Osteocyte (in vitro differentiated cells): ENCODE measurements at places on chromosomes 5 and 9.

GRCh38 chr5:78574131-78574673 is 74.4 kb downstream of the LHFPL2 start:
- H3K4me1 ChIP-seq = peaks cover 83% of the 10 kb centered on the region
- H3K27ac ChIP-seq = peak overlapping the region; percentile 70
- H3K4me3 ChIP-seq = no peak overlapping the region
- no peaks in the 10 kb centered on the region for H3K27me3 ChIP-seq
- DNase-seq = no peak

GRCh38 chr5:171845857-171846256 is 60.2 kb downstream of the SMIM23 start:
- H3K4me1 ChIP-seq = peaks cover 10% of the 10 kb centered on the region
- peaks cover 5% of the 10 kb centered on the region for H3K36me3 ChIP-seq
- H3K27me3 ChIP-seq = no peaks in the 10 kb centered on the region
- H3K4me3 ChIP-seq = no peak overlapping the region

DNA sequence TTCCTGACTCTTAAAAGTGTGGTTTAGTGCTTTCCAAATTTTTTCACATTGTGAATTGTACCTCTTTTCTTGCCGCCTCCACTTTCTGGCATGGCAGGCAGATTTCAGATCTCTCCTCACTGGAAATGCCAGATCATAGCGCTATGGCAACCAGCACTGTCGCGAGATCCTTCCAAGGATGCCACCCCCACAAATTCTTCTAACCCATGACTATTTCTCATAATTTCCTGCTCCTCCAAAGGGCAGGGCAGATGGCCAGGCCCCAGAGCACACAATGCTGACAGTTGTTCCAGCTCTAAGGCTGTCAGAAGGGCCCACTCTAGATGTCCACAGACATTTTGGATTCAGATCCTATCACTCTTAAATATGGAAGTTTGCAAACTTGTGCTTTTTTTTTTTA is 446.2 kb upstream of the RIOK2 start:
- H3K4me3 ChIP-seq = no peak overlapping the region
- H3K4me1 ChIP-seq = peaks cover 14% of the 10 kb centered on the region
- H3K27me3 ChIP-seq = no peaks in the 10 kb centered on the region
- no peak overlapping the region for H3K27ac ChIP-seq
- no peak for DNase-seq

DNA sequence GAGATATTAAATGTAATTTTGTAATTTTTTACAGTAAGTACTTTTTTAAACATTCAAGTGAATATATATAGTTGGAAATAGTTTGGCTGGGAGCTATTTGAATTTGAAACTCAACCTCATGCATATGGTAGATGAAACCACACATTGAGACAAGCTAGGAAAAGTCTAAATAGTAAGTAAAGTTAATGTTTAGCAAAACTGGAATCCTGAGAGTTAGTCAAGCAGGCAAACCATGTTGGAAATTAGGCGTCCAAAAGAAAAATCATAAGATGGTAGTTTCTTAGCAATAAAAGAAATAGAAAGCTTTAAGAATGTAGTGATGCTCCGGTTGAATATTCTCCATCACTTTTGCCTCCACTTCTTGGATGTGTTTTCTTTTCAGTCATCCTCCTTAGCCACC is 657.1 kb upstream of the CDH10 start:
- no peaks in the 10 kb centered on the region for H3K27me3 ChIP-seq
- H3K4me3 ChIP-seq = no peak overlapping the region
- H3K36me3 ChIP-seq = no peaks in the 10 kb centered on the region
- no peak for DNase-seq
- H3K27ac ChIP-seq = no peak overlapping the region

GRCh38 chr9:133733421-133733795 is 4.7 kb downstream of the SARDH start:
- DNase-seq = no peak
- H3K4me3 ChIP-seq = no peak overlapping the region
- peaks cover 3% of the 10 kb centered on the region for H3K4me1 ChIP-seq
- no peaks in the 10 kb centered on the region for H3K36me3 ChIP-seq
- peaks cover 14% of the 10 kb centered on the region for H3K27me3 ChIP-seq

GRCh38 chr5:149855366-149855765 is 89.2 kb downstream of the PDE6A start:
- no peak overlapping the region for H3K4me3 ChIP-seq
- H3K27ac ChIP-seq = peak overlapping the region; percentile 75
- no peak for DNase-seq
- H3K27me3 ChIP-seq = no peaks in the 10 kb centered on the region
- H3K36me3 ChIP-seq = no peaks in the 10 kb centered on the region

DNA sequence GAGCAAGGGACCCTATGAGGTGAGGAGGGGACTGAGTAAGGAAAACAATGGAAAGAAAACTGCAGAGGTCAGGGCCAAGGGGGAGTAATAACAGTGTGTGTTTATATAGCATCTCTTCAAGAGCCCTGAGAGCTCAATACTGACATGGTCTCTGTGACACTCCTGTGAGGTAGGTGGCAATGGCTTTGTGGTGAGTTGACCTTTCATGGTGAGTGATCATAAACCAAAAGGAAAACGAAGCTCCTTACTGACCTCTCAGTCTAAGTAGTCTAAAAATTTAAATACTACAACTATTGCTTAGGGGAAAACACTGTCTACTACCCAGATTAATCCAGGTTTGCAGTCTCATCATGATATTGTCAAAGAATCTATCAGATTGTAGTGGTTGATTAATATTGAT is 130.9 kb downstream of the SNCAIP start:
- no peak overlapping the region for H3K4me3 ChIP-seq
- peaks cover 6% of the 10 kb centered on the region for H3K36me3 ChIP-seq
- peaks cover 64% of the 10 kb centered on the region for H3K4me1 ChIP-seq

GRCh38 chr5:172451771-172452197 is 2.5 kb downstream of the SH3PXD2B start:
- peaks cover 69% of the 10 kb centered on the region for H3K4me1 ChIP-seq
- H3K36me3 ChIP-seq = peaks cover 17% of the 10 kb centered on the region
- H3K27ac ChIP-seq = peak overlapping the region; percentile 88

- no peak for DNase-seq
- peaks cover 2% of the 10 kb centered on the region for H3K36me3 ChIP-seq
- H3K4me3 ChIP-seq = no peak overlapping the region
Observed at GRCh38 chr9:95649801-95650213, 133.0 kb upstream of the PTCH1 start.

GRCh38 chr5:177495243-177496060 is 2.0 kb downstream of the PDLIM7 start:
- peak; percentile 94 for DNase-seq
- peak overlapping the region; percentile 91 for H3K27ac ChIP-seq
- H3K4me1 ChIP-seq = peaks cover 76% of the 10 kb centered on the region
- H3K36me3 ChIP-seq = peaks cover 13% of the 10 kb centered on the region

DNA sequence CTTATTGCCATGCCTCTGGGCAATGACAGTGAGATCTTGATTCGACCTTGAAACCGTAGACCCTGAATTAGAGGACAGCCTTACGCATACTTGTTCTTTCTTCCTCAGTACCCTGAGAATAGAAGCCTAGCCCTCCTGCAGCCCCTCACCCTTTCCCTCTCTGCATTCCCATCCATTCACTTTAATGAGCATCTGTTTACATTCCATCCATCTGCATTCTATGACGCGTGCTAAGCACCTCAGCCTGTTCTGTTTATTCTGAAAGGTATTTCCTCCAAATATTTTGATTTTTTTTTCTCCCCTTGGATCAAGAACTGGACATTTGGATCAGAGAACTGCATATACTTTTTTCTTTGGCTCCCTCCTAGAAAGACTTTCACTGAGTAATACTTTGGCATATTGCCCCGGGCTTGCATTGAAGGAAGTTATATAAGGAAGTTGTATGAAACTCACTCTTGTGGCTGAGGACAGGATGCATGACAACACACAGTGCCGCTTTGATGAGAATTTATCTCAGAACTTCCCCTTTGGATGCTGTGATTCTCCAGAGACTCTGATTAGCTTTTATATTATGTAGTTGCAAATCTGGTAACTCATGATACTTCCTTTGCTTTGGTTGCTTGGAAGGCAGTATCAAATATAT is 15.7 kb downstream of the TMEM8B start:
- peak overlapping the region; percentile 27 for H3K27ac ChIP-seq
- H3K27me3 ChIP-seq = no peaks in the 10 kb centered on the region
- H3K36me3 ChIP-seq = peaks cover 16% of the 10 kb centered on the region
- DNase-seq = no peak
- no peak overlapping the region for H3K4me3 ChIP-seq
- peaks cover 11% of the 10 kb centered on the region for H3K4me1 ChIP-seq

- DNase-seq = no peak
- no peak overlapping the region for H3K4me3 ChIP-seq
- peaks cover 42% of the 10 kb centered on the region for H3K36me3 ChIP-seq
- peaks cover 9% of the 10 kb centered on the region for H3K4me1 ChIP-seq
- H3K27me3 ChIP-seq = no peaks in the 10 kb centered on the region
Observed at GRCh38 chr5:43661102-43661501, 58.1 kb downstream of the NNT start.

GRCh38 chr5:142179776-142180387 is 71.3 kb downstream of the NDFIP1 start:
- peaks cover 3% of the 10 kb centered on the region for H3K27me3 ChIP-seq
- no peak overlapping the region for H3K4me3 ChIP-seq
- no peaks in the 10 kb centered on the region for H3K4me1 ChIP-seq
- H3K36me3 ChIP-seq = no peaks in the 10 kb centered on the region
- no peak overlapping the region for H3K27ac ChIP-seq

- peaks cover 9% of the 10 kb centered on the region for H3K4me1 ChIP-seq
- H3K27me3 ChIP-seq = no peaks in the 10 kb centered on the region
Observed at GRCh38 chr5:132203464-132203818, 24.2 kb downstream of the P4HA2 start.

GRCh38 chr9:109440117-109440515 is 58.0 kb downstream of the PTPN3 start:
- H3K36me3 ChIP-seq = no peaks in the 10 kb centered on the region
- no peak overlapping the region for H3K27ac ChIP-seq
- H3K4me3 ChIP-seq = no peak overlapping the region
- H3K27me3 ChIP-seq = no peaks in the 10 kb centered on the region

DNA sequence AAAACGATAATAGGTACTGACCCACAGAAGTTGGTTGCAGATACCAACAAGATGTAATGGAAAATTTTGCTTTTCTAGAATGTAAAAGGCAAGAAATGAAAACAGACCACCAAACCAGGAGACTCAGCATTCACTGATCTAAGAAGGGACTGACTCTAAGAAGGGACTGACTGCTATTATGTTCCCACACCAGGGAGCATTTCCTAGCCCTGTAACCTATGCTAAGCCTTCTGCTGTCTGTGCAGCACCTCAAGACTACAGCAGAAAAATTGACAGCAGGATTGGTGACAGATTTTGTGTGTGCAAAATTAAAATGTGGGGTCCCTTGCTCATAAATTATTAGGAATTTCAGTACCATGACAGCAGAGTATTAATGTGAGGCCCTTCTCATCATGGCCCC is 154.8 kb downstream of the GABRB2 start:
- no peak overlapping the region for H3K4me3 ChIP-seq
- H3K36me3 ChIP-seq = no peaks in the 10 kb centered on the region
- no peaks in the 10 kb centered on the region for H3K27me3 ChIP-seq

DNA sequence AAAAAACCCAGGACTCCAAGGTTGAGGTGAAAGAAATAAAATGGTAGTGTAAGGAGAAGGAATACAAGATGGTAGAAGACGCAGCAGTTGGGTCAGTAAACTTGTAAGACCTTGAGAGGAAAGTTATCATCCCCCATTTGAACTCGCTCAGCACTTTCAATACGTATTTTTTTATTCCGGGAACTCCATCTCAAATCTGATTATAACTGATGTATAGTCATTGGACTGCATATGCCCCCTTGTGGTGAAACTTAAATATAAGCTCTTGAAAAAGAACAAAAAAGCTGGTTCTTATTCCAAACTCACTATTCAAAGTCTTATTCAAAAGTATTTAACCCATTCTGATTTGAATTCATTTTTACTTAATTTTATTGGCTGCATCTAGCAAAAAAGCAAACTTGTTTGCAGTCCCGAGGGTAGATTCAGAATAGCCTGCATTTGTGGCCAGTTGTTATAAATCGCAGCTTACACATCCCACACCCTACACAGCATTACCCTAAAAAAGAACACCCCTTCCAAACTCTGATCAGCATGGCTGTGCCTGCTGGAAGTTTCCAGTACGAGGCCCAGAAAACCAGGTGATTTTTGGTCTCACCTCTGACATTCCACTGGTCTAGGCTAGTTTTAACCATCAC is 118.0 kb downstream of the ESM1 start:
- no peak overlapping the region for H3K27ac ChIP-seq
- H3K36me3 ChIP-seq = no peaks in the 10 kb centered on the region
- peaks cover 50% of the 10 kb centered on the region for H3K27me3 ChIP-seq
- no peak overlapping the region for H3K4me3 ChIP-seq
- DNase-seq = no peak

GRCh38 chr9:127589955-127590370 is 22.1 kb upstream of the STXBP1 start:
- no peaks in the 10 kb centered on the region for H3K36me3 ChIP-seq
- no peaks in the 10 kb centered on the region for H3K27me3 ChIP-seq
- H3K27ac ChIP-seq = no peak overlapping the region
- H3K4me1 ChIP-seq = peaks cover 18% of the 10 kb centered on the region
- DNase-seq = peak; percentile 85

- no peak overlapping the region for H3K4me3 ChIP-seq
- no peak for DNase-seq
- H3K27me3 ChIP-seq = no peaks in the 10 kb centered on the region
- H3K4me1 ChIP-seq = peaks cover 64% of the 10 kb centered on the region
- H3K27ac ChIP-seq = peak overlapping the region; percentile 94
- H3K36me3 ChIP-seq = peaks cover 3% of the 10 kb centered on the region
Observed at GRCh38 chr9:110752766-110753165, 84.2 kb downstream of the MUSK start.

DNA sequence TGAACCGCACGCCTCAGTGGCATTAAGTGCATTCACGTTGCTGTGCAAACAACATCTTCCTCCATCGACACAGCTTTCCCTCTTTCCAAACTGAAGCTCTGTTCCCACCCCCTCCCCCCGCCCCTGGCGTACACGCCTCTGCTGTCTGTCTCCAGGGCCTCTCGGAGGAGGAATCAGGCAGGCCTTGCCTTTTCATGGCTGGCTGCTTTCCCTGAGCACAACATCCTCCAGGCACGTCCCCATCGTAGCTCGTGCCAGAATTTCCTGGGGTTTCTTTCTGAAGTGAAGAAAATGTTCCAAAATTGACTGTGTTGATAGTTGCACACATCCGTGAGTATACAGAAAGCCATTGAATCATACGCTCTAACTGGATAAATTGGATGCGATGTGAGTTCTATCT is 22.3 kb upstream of the TMEM250 start:
- DNase-seq = no peak
- no peaks in the 10 kb centered on the region for H3K4me1 ChIP-seq
- H3K36me3 ChIP-seq = no peaks in the 10 kb centered on the region
- H3K27me3 ChIP-seq = peaks cover 1% of the 10 kb centered on the region
- no peak overlapping the region for H3K4me3 ChIP-seq

- peaks cover 19% of the 10 kb centered on the region for H3K27me3 ChIP-seq
- H3K4me3 ChIP-seq = no peak overlapping the region
- H3K27ac ChIP-seq = no peak overlapping the region
- no peaks in the 10 kb centered on the region for H3K36me3 ChIP-seq
- DNase-seq = no peak
Observed at GRCh38 chr5:174514983-174515394, 209.4 kb upstream of the MSX2 start.

GRCh38 chr5:132540764-132541163 is 2.6 kb downstream of the IL5 start:
- DNase-seq = no peak
- no peak overlapping the region for H3K27ac ChIP-seq
- no peaks in the 10 kb centered on the region for H3K36me3 ChIP-seq
- H3K4me1 ChIP-seq = no peaks in the 10 kb centered on the region
- peaks cover 42% of the 10 kb centered on the region for H3K27me3 ChIP-seq
